ENCODE measurements at places on chromosomes 16 and 17.

DNA sequence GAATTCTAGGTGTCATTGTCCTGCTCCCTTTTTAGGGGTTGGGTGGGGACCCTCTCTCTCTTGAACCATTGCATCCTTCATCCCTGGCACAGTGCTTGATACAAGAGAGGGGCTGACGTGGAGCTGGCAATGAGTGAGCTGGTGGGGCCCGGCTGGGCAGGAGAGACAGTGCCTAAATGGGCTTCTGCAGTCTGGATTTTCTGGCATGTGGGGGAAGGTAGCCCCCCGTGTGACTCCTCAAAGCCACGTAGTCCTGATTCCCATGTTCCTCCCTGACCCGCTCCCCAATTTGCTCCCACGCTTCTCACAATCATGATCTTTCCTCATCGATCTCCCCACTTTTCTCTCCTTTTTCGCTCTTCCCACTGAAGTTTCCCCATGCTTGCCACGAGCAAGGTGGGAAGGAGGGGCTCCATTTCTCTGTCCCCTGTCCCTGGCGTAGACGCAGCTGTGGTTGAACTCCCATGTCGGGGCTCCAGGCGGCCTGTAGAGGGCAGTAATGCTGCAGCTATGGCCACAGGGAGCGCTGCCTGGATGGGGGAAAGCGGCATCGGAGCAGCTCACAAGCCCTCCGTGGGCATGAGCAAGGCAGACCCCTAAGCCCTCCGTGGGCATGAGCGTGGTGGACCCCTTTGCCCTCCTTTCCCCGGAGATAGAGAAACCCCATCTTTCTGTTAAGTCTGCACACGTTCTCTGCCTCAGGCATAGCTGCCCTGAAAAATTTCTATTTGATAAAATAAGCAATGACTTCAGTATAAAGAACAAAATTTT is 47.5 kb downstream of the HAPSTR1 start:
- peak; percentile 77 for DNase-seq

- no peak for DNase-seq
Measured at GRCh38 chr17:17505610-17506171, 9.5 kb upstream of the RASD1 start.

DNA sequence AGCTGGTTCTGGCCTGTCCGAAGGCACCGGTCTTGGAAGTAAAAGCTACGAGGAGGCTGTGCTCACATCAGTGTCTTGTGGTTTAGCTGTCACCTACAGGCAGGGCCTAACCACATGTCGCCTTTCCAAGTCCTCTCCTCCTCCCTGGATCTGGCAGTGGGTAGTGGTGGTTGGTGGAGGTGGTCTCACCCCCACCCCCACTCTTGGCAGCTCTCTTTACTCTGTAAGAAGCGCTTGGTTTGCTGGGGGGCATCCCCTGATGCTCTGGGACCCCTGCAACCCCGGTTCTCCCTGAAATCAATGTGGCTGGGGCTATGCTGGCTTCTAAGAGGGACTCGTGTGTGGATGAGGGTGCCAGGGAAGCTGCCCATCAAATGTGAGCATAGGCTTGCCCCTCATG is 68.3 kb downstream of the WIPI1 start:
- no peak for DNase-seq

DNA sequence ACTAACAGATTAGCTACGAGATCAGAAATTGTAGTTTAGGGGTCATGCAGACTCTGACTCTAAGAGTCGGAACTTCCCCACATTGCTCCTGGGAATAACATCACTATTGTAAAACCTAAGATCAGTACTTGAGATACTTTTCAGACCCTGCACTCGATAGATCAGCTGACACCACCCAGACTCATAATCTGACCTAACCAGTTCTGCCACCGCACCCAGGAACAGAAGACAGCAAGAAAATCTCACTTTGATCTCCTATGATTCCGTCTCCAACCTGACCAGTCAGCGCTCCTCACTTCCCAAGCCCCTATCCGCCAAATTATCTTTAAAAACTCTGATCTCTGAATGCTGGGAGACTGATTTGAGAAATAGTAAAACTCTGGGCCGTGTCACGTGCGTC is 27.2 kb upstream of the ASGR2 start:
- DNase-seq = no peak

DNA sequence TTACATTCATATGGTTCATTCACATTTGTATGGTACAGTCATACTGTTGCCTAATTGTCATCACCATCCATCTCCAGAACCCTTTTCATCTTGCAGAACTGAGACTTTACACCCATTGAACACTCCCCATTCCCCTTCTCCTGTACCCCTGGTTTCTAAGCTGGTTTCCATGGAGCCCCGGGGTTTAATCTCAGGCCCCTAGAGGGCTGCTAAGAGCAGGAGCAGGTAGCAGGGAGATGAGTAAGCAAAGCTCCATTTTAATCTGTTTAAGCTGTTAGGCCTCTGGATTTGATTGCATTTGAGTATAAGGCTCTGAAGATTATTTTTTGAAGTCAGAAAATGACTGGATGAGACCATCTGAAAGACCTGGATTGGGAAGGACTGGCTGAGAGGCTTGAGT is 68.5 kb upstream of the RPL38 start:
- DNase-seq = no peak

DNA sequence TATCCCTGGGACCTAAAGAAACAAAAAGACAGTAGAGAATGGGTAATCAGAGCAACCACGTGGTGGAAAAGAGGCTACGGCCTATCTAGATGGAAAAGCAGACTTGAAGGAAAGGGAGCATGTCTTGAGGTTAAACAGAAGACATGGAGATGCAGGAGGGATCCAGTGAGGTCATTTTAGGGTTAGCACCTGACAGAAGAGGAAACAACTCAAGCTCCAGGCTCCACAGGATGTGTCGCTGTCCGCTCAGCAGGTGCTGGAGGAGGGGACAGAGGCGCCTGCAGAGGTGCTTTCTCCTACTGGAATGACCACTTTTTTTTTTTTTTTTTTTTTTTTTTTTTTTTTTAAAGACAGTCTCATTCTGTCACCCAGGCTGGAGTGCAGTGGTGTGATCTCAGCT is 47.5 kb upstream of the CLEC3A start:
- peak; percentile 40 for DNase-seq

- no peak for DNase-seq
Measured at GRCh38 chr17:75970011-75970523, 8.9 kb downstream of the ACOX1 start.

GRCh38 chr17:1720856-1721386 is 3.6 kb upstream of the WDR81 start:
- peak; percentile 84 for DNase-seq

DNA sequence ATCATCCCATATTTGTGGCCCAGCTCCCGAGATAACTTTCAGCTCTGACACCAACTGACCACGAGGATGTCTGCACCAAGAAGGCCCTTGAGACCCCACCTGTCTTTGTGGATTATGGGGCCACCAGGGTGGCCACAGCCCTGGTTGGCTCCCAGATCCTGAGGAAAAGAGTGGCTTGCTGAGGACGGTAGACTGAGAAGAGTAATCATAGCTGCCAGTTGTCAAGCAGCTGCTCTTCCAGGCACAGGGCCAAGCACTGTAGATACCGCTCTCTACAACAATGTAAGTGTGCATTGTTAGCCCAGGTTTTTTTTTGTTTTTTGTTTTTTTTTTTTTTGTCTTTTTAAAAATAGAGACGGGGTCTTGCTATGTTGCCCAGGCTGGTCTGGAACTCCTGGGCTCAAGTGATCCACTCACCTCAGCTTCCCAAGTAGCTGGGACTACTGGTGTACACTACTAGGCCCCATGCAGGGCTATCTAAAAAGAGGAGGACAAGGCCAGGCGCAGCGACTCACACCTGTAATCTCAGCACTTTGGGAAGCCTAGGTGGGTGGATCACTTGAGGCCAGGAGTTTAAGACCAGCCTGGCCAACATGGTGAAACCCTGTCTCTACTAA is 9.6 kb downstream of the ZNF205 start:
- no peak for DNase-seq

DNA sequence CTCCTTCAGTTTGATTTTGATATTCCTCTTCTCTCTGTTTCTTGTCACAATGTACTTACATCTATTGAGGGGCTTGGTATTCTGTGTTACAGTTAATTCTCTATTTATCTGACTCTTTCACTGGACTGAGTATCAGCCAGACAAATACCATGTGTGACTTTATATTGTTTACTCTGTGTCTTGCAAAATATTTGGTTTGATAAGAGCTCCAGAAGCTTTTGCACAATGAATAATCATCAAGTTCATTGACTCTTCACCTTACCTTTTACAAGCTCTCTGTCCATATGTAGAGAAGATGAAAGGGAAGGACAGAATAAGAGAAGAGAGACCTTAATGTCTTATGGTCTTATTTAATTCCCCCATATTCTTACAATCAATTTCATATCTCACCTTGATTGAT is 877.7 kb upstream of the CDH8 start:
- no peak for DNase-seq

DNA sequence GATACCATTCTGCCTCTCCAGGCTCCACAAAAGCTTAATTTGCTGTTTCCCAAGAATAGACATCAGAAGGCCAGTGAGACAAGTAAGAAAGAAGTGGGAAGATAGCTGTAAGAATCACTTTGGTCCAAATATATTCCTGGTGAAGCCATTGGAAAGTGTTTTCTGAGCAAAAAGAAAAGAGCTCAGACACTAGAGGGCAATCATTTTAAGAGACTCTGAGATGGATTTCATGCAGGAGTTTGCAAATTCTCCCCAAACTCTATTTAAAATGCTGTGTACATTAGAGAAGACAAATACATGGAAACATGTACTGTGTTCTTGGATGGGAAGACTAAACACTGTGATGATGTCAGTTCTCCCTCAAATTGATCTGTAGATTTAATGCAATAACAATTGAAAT is 8.0 kb upstream of the SLC6A2 start:
- no peak for DNase-seq

DNA sequence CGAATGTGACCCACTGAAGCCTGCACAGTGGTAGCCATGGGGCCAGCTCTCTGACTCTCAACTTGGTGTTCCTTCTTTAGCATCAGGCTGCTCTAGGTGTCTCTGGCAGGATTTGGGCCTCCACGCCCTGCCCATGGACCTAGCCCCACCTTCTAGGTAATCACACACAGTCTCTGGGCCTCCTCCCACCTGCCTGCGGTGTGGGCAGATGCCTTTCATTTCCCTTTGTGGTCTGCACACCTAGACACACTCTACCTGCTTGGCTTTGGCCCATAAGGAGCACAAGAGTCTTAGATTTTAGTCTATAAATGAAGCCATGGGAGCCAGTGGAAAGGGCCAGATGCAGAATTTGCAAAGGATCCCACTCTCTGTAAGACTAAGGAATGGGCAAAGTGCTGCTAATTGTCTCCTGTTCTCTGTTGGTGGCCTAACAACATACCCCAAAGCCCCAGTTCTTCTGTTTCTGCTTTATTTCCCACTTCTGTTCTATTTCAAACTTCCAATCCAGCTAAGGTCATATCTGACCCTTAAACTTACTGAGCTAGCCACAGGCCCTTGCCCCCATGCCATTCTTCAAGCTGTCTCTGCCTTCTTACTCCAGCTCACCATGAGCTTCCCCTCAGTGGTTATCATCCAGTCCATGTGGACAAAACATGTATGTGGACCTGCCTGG is 7.2 kb upstream of the MFSD6L start:
- no peak for DNase-seq

- DNase-seq = peak; percentile 73
Measured at GRCh38 chr17:80663781-80664206, 119.2 kb downstream of the RPTOR start.

DNA sequence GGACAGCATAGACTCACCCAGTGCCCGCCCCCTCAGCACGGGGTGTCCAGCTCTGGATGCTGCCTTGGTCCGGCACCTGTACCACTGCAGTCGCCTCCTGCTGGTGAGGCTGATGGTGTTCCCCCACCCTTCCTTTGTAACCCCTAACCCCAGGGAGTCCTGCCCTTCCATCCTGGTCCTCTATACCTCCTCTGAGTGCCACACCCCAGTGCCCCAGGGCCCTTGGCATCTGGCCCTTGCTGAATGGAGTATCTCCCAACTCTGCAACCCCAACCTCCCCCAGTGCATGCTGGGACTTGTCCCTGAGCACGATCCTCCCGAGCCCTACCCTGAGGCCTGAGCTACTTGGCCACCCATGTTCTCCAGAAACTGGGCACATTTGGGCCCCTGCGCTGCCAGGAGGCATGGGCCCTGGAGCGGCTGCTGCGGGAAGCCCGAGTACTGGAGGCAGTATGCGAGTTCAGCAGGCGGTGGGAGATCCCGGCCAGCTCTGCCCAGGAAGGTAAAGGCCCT is 15.8 kb downstream of the RIPOR1 start:
- no peak for DNase-seq

GRCh38 chr16:88522276-88522949 is 47.8 kb upstream of the ZC3H18 start:
- no peak for DNase-seq

DNA sequence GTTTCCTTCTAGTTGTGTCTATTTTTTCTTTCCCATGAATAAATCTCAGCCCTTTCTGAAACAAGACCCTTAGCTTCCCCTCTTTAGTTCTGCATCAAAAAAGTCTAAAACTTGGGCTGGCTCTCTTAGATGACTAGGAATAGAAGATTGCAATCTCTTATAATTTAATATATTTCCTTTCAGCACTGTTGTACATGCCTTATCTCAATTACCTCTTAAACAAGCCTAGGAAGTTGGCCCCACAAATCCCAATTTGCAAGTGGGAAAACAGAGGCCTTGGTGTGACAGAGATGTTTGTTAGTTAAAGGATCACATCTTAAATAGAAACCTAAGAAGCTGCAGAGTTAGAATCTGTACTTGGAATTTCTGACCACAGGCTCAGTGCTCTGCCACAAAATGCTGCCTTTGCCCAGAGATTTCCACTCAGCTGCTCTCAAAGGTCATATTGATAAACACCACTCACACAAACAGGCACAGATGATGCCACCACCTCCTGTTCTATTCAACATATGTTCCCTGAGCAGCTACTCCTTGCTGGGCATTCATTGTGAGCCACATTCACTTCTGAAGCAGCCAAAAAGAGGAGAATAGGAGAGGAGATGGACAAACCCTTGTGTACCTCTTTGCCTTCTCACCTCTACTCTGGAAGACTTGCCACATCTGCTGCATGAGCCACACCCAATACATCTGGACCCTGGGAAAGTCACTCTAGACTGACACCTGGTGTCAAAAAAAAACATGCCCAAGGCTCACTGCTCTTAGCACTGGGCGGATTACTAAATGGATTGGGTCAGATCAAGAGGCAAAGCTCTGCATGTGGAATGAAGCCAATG is 5.5 kb downstream of the CCDC182 start:
- DNase-seq = no peak

GRCh38 chr16:8063159-8063558 is 527.2 kb downstream of the TMEM114 start:
- no peak for DNase-seq

GRCh38 chr17:31015639-31016038 is 44.8 kb downstream of the RNF135 start:
- DNase-seq = no peak

- no peak for DNase-seq
Measured at GRCh38 chr17:74532115-74532514, 840 bp upstream of the CD300LB start.

- no peak for DNase-seq
Measured at GRCh38 chr16:787321-787966, 737 bp downstream of the RPUSD1 start.

- no peak for DNase-seq
Measured at GRCh38 chr17:74831444-74832146, 28.1 kb downstream of the GRIN2C start.

- DNase-seq = no peak
Measured at GRCh38 chr16:56448005-56448404, 3.1 kb downstream of the NUDT21 start.

- no peak for DNase-seq
Measured at GRCh38 chr17:57876866-57877237, 27.0 kb upstream of the MRPS23 start.

GRCh38 chr17:30332057-30332542 is 1.8 kb downstream of the TMIGD1 start:
- DNase-seq = peak; percentile 64

All from activated naive CD4-positive, alpha-beta T cell treated with anti-CD3 and anti-CD28 coated beads, Interleukin-2, amount 10 ng/mL, durations not matched to agents 7 days and 5 days (primary cell).